ENCODE measurements at places on chromosomes 7 and 10. TPM values are rescaled to one million over a fixed set of nuclear protein-coding genes. Genes with fewer than 3 reads are reported as not detected.

The CYP3A4 gene
- not detected for total RNA-seq

The TCAF2 gene
- total RNA-seq: 27.3 TPM

The ANKRD30A gene
- not detected for total RNA-seq

The TFEC gene
- 7.8 TPM for total RNA-seq

The SPDYE16 gene
- 0.10 TPM for total RNA-seq

The SLC26A4 gene
- not detected for total RNA-seq

The TMEM26 gene
- total RNA-seq: not detected

The BLNK gene
- total RNA-seq: 3.6 TPM

The PDK4 gene
- total RNA-seq: 1.2 TPM

Measured in mononuclear cell (primary cell).